A549 treated with DMSO at 1 μM for 4 hours (cell line): ENCODE measurements at places on chromosomes 12 and 14. TPM values are rescaled to one million over a fixed set of nuclear protein-coding genes. Genes with fewer than 3 reads are reported as not detected.

NRL gene
- total RNA-seq = 0.58 to 1.0 TPM (median 0.99 TPM) in 5 replicates

TESPA1 gene
- not detected in 5 replicates for total RNA-seq

GAS2L3 gene
- 7.8 to 11.5 TPM (median 10.6 TPM) in 5 replicates for total RNA-seq

PMCH gene
- 0.20 TPM in 1 of 5 replicates, not detected in the others for total RNA-seq

SMCO2 gene
- 0.17 to 0.44 TPM (median 0.36 TPM) in 3 of 5 replicates, not detected in the others for total RNA-seq

PPP4R4 gene
- 0.22 to 0.99 TPM (median 0.38 TPM) in 5 replicates for total RNA-seq

SLC8B1 gene
- 7.4 to 9.9 TPM (median 7.9 TPM) in 5 replicates for total RNA-seq
